ENCODE measurements at places on chromosomes 4 and X.
A peak's percentile ranks its signal among the peaks of the same experiment; 100 is the strongest.

DNA sequence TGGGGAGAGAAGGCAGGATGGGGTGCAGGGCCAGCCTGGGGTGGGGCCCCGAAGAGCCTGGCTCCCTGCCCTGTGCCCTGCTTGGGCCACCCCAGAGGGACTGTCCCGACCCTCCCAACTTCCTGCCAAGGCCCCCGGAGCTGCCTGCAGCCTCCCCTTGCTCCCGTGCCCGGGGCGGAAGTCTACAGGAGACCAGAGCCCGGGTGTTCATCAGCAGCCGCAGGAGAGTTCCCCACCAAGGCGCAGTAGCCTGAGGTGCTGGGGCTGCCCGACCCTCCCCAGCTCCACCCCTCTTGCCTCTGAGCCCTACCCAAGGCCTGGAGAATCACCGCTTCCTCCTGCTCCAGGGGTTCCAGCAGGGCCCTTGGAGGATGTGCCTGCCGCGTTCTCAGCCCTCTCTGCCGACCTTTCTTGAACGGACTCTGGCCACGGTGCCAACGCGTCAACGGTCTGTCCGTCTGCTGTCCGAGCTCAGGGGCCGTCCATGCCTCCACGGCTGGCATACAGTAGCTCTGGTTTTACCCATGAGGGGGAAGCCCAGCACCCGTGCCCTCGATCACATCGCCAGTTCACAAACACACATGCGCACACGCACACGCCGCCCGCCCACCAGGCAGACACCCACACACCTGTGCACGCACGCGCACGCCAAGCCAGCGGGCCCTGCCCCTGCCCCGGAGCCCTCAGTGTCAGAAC is 36.0 kb upstream of the SPON2 start:
- no peak for DNase-seq

GRCh38 chrX:124194901-124195300 is 137.6 kb upstream of the TEX13D start:
- DNase-seq: no peak

DNA sequence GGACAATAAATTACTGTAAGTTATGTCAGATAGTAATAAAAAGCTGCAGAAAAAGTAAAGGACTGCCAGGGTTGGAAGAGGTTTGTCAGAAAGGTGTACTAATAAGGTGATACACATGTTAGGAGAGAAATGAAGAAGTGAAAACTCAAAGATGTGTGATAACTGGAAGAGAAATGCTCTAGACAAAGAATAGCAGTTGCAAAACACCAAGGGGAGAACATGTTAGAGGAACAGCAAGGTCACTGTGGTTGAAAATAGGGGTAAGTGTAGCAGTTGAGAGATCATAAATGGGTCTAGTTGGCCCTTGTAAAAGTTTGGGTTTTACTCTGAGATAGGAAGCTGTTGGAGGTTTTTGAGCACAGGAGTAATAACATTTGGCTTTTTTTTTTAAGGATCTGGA is 46.9 kb downstream of the HSPA4L start:
- DNase-seq: no peak

- no peak for DNase-seq
Measured at GRCh38 chr4:1544861-1545281, 138.6 kb upstream of the NKX1-1 start.

DNA sequence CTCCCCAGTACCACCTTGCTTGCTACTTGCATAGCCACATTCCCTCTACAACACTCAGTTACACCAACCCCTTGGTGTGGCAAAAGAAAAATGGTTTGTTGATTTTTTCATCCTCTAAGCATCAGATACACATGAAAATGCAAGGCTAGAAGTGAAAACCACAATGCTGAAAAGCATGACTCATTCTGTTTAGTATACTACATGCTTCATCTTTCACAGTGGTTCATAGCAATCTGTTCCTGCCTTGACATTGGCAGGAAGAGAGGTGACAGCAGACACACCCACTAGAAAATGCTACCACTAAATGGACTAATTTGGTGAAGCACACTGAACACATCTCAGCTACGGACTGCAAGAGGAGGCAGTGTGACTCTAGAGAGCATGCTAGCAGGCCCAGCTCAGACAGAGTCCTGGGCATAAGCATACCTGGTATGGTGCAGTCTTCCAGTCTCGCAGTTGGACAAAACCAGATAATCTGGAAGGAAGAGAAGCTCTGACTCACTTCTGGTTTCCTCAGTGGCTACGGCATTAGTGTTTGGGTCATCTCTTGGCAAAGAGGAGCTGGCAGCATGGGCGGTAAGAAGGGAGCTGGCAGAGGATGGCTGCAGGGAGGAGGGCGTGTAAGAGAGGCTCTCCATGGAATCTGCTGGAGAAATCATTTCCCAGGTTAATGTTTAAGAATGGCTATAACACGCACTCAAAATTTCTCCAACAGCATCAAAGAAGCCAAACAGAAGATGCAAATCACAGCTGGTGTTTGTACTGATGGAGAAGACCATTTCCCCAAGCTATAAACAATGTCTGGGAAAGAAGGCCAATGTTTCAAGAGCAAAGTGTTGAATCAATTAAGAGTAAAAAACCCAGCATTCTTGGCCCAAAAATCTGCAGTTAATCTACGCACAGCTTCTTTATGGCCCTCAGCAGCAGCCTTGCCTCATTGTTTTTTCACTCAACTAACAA is 37.8 kb downstream of the GAB3 start:
- no peak for DNase-seq

DNA sequence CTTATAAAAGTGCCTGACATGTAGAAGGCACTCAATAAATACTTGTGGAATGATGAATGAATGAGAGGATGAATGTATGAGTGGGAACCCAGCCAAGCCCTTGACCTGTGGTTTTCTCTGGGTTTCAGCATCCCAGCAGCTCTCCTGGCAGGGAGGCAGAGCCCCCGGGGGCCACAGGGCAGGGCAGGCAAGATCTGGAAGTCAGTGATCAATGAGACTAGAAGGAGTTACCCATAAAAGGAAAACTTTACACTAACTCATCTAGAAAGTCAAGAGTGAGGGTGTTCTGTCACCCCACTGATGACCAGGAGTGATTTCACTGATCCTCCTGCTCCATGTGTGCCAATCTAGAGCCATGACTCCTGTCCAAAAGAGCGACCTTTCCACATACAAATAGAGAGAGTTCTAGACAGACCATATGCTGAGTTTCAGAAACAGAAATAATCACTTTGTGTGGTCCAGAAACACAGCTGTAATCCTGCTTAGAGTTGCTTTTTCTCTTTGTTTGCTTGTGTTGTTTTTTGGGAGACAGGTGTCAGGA is 37.4 kb downstream of the MGARP start:
- DNase-seq: no peak

GRCh38 chr4:2843263-2843940 is at the start of gene ADD1:
Gene ADD1, plus strand, starts transcription at chr4:2843844. Its CDS starts 32,072 bp downstream, at chr4:2875916.
- DNase-seq: peak; percentile 79

- DNase-seq: no peak
Measured at GRCh38 chr4:105509291-105509690, 35.4 kb upstream of the PPA2 start.

- no peak for DNase-seq
Measured at GRCh38 chrX:107398115-107398514, 51.3 kb upstream of the FRMPD3 start.

DNA sequence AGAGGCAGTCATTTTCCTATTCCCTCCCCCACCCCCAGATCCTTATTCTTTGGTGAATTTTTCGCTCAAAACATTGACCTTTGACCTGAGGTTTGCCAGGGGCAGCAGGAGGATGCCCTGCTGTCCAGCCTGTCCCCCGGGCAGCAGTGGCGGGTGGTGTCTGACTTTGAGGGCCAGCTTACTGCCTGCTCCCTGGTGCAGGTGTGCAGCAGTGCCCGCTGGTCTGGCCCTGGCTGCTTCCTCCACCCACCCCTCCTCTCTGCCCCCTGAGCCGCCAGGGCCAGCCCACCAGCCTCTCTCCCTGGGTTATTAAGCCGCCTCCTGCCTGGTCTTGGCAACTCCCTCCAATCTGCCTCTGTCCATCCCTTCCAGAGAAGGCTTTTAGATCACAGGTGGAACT is 40.8 kb upstream of the GRPEL1 start:
- DNase-seq: no peak

DNA sequence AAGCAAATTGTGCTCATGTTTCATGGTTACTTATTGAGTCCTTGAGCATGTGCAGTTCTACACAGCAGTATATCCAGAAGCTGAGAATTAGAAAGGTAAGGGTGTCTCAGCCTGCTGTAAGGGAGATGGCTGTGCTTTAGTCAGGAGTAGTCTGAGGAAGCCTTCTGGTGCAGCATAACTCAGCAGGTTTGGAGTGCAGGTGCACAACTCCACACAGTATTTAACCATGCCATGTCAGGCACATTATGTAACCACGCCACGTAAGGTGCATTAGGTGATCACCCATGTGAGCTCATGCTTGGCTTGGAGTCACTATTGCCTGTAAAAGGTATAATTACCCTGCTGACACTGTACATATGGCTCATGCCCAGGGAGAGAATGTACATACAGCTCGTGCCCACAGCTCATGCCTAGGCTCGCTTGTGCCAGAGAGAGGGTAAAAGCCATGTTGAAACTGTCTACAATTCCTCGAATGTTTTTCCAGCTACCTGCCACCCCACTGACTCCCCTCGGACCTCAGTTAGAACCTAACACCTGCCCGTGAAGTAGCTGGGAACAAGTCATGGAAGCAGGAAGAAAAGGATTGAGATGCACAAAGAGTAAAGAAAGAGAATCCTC is 37.8 kb downstream of the UCHL1 start:
- DNase-seq: no peak

GRCh38 chr4:47122592-47123291 is 91.4 kb downstream of the GABRB1 start:
- peak; percentile 1 for DNase-seq

GRCh38 chrX:29851857-29852605 is 363.3 kb upstream of the MAGEB2 start:
- no peak for DNase-seq

GRCh38 chrX:132776486-132777210 is 181.8 kb downstream of the HS6ST2 start:
- DNase-seq: no peak

DNA sequence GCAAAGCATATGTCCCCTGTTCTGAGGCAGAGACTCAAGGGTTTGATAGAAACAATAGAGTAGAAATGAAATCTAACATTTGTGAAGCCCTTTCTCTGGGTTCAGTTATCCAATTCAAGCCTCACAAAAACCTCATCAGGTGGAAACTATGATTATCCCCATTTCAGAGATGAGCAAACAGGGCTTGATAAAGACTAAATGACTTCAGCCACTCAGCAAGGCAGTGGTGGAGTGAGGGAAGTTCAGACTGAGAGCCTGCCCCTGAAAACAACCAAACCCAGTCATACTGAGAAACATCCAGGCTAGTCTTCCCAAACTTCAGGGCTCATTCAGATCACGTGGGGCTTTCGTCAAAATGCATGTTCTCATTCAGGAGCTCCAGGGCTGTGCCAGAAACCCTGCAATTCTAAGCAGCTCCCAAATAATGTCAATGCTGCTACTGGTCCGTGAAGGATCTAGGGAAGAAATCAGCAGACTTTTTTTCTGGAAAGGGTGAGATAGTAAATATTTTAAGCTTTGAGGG is 109.6 kb upstream of the KIT start:
- no peak for DNase-seq

GRCh38 chr4:61866378-61867030 is 666.4 kb downstream of the ADGRL3 start:
- no peak for DNase-seq

DNA sequence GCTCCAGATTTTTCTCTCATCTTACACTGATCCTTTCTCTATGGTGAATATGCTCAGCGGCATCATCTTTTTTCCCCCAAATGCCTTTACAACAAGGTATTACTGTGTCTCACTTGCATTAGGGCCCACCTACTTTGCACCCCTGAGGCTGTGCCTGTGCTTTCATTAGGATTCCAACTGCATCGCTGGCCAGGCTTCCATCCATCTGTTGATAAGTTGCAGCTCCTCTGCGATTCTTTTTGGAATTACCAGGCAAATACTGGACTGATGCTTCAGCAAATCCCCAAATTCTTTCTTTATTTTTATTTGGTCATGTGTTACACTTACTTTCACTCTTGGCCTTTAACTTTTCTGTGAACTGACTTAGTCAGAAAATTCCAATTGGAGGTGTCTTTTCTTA is 77.3 kb downstream of the AFF2 start:
- DNase-seq: no peak

DNA sequence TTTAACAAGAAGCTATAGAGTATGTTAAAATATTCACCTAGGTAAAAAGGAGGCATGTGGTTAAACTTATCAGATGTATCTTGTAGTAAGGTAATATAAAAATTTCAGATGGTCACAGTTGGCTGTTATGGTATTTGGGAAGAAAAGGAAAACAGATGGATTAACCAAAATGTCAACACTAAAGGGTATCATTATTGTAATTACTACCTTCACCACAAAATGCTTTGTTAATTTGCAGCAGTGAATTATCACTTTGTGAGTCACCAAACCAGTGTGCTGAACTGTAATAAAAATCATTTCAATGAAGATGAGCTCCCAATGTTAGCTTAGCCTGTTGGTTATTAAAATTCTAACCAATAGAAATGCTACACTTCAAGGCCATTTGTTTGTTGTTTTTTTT is 233.9 kb downstream of the RPA4 start:
- no peak for DNase-seq

- no peak for DNase-seq
Measured at GRCh38 chr4:74316397-74316796, 8.1 kb downstream of the EPGN start.

GRCh38 chr4:68373513-68373912 is 23.6 kb upstream of the YTHDC1 start:
- DNase-seq: peak; percentile 7

- DNase-seq: no peak
Measured at GRCh38 chr4:70768301-70768948, 46.7 kb downstream of the RUFY3 start.

DNA sequence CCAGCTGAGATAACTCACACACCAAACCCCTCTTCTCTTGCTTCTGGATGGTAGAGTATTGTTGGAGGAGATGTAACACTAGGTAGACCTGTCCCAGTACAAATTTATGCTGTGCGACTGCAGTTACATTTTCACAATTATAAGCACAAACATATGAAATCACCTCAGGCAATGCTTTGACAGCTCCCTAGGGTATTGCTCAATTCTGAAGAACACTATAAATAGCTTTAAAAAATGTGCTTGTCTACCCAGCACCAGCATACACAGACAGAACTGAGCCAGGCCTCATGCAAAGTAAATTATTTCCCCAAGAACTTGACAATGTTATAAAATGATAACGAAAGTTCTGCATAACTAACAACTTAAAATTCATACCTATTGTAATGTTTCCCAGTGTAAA is 1999.1 kb upstream of the ADGRL3 start:
- DNase-seq: no peak

DNA sequence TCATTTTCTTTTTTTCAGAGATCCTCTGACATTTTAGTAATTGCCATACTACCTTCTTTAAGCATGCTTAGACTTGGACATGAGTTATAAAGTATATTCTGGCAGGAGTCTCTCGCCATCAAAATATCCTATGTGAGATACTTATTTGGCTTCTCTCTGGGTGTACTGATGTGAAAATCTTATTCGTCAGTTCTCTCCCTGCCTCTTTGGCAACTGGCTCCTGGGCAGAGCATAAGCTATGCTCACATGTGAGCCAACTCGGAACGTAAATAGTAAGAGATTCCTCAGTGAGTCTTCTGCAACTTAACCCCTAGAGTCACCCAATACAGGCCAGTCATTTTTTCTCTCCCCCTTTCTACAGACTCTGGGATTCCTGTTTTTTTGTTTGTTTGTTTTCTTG is 91.6 kb downstream of the MAGEB17 start:
- DNase-seq: no peak

- no peak for DNase-seq
Measured at GRCh38 chrX:94400488-94400887, 726.5 kb downstream of the FAM133A start.
